NCI-H1105 (cell line): ENCODE measurements at places on chromosomes 4 and X.

DNA sequence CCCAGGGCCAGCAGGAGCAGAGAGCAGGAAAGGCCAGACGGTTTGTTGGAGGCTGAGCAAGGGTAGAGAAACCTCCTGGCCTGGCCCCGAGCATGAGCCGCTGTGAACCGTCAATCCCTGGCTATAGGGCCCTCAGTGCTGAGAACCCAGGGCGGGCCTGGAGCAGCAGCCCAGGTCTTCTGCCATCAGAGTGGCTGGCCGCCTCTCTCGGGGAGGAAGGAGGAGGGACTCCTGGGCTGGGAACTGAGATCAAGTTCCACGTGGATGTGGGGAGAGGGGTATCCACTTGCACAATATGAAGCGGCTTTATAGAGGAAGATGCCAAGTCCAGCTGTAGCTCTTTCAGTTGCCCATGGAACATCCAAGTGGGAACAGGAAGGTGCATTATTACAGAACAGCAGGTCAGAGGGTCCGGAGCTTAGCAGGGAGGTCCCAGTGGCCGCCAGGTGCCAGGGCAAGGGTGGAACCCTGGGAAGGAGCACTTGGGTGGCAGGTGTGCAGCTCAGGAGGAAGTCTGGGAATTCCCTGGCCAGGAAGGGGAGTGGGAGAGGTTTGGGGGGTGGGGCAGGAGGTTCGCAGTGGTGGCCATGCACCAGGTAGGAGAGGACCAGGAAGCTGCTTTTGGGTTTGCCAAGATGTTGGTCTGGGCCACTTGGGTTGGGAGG is 31.7 kb upstream of the CRMP1 start:
- DNase-seq: no peak

DNA sequence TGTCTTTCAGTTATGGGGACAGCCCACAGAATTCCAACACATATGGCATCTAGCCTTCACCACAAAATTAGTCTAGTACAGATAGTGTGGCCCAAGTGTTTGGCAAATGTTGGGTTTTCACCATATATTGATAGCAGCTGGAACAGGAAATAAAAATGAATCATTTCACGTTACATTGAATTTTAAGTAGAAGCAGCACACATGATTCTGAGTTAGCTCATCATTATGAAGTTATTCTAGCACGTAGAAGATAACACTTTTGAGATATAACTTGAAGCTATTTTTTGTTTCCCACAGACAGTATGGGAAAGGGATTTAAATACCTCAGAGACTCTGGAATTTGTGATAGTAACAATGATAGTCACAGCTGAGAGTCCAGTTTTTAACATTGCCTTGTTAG is 118.7 kb downstream of the FAT4 start:
- no peak for DNase-seq

DNA sequence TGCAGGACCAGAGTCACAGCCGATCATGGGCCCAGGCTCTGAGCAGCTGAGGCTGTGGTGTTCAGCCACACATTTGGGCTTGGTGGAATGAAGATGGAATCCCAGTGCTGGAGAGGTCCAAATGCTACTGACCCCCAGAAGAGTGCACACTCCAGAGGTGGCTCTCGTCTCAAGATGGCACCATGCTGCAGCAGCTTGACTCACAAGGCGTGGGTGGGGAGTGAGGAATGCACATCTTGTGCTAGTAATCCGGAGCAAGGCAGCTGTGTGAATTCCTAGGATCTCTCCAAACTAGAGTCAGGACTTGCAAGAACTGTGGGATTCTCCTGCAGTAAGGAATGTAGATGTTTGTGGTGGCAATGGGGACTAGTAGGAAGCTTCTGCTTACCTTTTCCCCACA is 28.7 kb downstream of the RAB28 start:
- no peak for DNase-seq

- DNase-seq: no peak
These were observed 2.7 kb downstream of the SLC38A5 start for GRCh38 chrX:48467281-48467761.

DNA sequence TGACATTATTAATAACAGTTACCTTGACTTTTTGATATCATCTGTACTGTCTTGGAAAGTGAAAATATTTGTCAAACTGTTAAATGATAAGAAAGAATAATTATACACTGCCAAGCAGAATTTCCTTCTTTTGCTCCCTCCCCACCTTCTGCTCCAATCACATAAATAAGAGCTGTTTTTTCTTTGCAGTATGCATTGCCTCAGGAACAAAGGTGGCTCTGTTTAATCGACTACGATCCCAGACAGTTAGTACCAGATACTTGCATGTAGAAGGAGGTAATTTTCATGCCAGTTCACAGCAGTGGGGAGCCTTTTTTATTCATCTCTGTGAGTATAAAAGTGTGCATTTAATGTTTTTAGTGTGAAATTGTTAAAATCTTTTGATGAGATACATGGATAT is 66.1 kb downstream of the CCKAR start:
- no peak for DNase-seq

DNA sequence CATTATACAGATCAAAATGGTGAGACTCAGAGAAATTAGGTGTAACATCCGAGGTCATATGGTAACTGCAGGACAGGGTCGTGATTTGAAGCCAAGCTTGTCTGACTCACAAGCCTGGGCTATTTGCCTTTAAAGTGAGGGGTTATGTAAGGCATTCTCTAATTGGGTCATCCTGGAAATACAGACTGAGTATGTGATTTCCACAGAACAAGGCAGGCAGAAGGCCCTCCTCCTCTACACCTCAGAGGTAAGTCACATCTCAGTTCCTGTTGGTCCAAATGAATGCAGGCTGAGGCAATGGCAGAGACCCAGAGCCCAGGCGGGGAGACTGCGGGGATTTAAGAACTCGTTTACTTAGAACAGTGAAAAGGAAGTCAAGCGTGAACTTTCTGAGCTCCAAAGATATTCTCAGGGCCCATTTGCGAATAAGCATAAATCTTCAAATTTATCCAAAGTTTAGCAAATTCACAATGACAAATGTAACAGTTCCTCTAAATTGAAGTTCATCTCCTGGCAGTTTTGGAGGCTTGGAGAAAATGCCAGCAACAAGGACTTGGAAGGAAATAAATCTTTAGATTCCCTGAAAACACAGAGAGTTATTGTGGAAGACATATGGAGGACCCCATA is 153.3 kb downstream of the LDB2 start:
- DNase-seq: no peak

- no peak for DNase-seq
These were observed 132.2 kb upstream of the SLC34A2 start for GRCh38 chr4:25523405-25523804.

GRCh38 chr4:10949039-10949733 is 264.6 kb upstream of the CLNK start:
- DNase-seq: no peak

DNA sequence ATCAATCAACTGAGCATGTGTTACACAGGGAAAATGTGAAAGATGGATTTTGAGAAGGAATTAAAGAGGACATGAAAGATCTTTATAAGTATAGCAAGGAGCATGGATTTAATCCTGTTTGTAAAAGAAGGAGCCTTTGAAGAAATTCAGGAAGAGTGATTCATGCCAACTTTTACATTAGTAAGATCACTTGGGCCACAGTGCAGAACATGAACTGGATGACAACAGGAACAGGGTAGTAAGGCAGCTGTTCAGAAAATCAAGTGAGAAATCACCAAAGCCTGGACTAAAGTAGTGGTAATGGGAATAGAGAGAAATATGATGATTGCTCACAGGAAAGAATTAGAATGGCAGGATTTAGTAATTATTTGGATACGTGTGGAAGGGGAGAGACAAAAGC is 265.7 kb upstream of the PCDH7 start:
- no peak for DNase-seq

- DNase-seq: no peak
These were observed 24.6 kb downstream of the SLC7A11 start for GRCh38 chr4:138217567-138217966.

DNA sequence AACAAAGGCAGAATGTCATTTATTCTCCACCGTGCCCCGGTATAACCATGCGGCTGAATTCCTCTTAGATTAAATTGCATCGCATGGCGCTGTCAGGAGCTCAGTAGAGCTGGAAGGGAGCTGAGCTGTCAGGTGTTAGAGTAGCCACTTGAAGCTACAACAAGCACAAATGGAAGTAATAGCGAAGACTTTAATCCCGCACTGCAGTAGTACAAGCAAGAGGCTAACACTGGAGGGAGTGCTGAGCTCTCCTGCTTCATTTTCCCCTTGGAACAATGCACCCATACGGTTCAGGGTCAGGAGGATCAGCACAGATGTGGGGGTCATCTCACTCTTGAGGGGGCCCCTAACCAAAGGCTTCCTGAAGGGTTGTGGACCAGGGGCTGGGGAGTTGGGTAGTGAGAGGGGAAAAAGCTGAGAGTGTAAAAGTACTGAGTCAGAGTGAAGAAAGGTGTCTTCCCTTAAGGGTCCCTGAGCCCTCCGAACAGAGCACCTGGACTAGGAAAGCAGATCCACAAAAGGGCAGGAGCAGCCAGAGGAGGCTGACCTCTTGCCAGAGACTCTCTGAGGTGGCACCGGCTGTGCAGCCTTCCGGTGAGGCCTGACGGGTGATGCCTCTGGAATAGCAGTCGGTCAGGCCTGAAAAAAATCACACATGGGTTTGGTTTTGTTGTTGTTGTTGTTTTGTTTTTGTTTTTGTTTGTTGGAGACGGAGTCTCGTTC is 36.0 kb upstream of the CBR4 start:
- DNase-seq: no peak
